ENCODE measurements at places on chromosomes 2 and 18.

DNA sequence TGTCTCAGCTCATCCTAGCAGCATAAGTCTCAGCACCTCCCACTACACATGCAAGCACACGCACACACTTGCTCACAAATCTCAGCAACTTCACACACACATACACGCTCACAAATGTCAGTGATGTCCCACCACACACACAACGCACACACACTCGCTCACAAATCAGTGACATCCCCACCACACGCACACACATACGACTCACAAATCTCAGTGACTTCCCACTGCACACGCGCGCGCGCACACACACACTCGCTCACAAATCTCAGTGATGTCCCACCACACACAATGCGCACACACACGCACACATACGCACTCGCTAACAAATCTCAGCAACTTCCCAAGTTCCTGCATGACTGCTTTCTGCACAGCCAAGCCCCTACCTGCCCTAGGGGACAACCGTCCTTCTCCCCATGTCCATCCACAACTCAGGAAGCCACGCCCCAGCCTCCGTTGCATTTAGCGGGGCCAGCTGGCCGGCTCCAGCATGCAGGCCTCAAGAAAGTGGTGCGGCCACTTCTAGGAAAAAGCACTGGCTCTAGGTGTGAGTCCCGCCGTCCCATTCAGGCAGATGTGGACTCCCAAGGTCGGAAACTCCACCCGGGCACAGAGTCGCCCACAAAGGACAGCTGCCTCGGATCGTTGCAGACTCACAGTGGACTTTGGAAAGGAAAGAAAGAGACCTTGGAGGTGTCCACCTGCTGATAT is 180.1 kb upstream of the SALL3 start:
- no peak for DNase-seq

GRCh38 chr18:72543357-72544055 is 636 bp downstream of the CBLN2 start:
- DNase-seq = no peak

- no peak for DNase-seq
Measured at GRCh38 chr2:75224636-75225094, 25.3 kb upstream of the TACR1 start.

DNA sequence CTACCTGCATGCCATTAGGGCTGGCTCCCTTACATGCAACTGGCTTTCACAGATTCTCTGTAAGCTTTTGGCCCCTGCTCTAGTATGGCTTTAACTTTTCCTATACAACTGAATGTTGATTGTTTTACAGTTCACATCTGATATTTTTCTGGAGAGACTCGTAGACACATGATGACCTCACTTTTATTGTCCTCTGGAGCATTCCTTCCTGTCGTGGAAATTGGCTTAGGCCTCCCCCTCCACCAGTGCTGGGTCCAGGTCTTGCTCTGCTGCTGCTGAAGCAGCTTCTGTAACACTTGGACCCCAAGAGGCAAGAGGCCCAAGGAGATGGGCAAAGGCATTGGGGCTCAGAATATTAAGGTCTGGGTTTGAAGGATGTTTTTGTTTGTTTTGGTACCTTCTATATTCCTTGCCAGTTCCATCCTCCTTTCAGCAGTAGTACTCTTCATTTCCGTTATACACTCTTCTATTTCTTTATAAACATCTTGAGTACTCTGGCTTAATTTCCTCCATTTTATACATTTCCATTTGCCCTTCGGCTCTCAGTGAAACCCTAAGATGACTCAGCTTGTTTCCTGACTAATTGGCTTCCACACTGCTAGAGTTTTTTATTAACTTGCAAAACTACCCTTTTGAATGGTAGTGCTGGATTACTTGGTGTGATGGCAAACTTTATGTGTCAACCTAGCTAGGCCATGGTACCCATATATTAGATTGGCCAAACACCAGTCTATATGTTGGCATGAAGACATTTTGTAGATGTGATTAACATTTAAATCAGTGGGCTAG is 219.8 kb downstream of the CDCA7 start:
- DNase-seq = no peak

DNA sequence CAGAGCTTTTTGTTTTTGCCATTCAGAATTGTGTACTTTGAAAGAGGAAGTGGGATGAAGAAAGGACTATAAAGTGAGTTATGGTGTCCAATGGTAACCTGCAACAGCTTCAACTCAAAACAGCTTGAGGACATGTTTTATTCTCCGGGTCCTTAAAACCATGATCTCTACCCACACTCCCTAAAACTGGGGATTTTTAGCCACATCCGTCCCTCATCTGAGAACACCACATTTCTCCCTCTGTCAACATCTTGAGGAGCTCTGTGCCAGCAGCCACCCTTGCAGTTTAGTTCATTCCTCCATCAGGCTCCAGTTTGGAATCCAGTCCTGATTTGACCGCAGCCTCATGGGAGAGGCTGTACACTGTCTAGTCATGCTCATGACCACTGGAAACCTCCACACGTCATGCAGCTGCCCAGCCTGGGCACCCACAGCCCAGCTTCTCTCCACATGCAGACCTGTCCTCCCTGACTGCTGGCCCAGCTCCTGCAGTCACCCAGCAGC is 62.6 kb downstream of the C18orf63 start:
- no peak for DNase-seq

DNA sequence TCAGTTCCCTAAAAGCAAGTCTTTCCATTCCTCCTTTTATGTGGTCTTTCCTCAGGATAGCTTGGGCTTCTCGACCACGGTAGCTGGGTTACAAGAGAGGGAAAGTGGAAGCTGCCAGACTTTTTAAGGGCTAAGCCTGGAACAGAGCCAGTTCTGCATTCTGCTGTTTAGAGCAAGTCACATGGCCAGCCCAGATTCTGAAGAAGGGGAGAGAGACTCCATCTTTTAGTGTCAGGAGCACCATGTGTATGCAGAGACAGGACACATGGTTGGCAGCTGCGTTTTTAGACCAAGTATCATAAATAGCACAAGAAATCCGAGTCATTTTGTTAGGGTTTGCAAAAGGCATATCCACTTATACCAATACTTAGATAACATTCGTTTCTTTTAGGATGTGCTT is 4.7 kb downstream of the HMSD start:
- DNase-seq = no peak

DNA sequence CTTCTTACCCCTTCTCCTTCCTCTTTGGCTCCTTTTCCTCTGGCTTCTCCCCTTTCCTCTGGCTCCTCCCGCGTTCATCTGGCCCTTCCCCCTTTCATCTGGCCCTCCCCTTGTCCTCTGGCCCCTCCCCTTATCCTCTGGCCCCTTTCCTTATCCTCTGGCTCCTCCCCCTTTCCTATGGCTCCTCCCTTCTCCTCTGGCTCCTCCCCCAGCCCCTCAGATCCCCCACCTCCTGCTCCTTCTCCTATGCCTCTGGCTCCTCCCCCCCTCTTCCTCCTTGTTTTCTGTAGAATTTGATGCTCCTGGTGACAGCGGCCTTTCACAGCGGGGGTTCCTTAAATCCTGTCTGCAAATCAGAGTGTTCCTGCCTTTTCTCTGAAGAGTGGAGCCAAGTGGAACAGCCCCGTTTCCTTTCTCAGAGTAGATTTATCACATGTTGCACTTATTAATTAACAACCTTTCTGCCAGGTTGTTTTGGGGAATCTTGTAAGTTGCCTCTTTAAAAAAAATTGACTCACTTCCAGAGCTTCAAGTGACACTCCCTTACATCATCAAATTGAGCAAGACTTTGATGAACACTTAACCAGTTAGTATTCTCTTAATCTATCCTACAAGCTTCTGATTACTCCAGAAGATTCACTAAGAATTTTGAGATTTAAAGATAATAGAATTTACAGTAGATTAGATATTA is 27.9 kb downstream of the FABP1 start:
- no peak for DNase-seq

DNA sequence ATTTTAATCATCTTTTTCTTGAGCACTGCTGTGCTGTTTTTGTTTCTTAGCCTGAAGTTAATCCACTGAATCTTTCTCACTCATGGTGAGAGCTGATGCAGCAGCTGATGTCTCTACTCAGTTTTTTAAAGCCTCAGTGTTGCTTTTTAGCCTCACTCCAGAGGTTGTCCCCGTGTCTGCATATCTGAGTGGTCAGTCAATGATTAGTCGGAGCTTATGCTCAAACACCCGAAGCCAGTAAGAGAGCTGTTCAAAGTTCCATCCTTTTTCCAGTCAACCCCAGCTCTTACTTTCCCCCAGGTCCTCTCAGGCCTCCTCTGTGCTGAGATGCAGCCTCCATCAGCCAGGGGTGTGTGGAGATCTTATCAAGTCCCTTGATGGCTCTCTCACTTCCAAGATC is 81.1 kb downstream of the MBOAT2 start:
- no peak for DNase-seq

DNA sequence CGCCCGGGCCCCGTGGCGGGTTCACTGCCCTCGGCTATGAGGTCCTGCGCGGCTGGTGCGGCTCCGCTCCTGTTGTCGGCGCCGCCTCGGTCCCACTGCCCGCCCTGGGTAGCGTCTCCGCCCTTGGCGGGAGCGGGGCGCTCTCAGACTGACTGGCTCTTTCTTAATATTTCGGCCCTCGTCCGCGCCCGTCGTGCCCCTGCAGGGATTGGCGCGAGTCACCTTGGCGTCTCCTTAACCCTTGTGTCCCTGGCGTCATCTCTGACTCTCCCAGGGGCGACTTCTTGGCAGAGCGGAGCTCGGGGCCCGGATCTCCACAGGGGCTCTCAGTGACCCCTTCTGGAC is 1.3 kb downstream of the PTMA start:
- DNase-seq = peak; percentile 26

GRCh38 chr2:162115076-162115475 is 37.0 kb downstream of the GCG start:
- DNase-seq = no peak

DNA sequence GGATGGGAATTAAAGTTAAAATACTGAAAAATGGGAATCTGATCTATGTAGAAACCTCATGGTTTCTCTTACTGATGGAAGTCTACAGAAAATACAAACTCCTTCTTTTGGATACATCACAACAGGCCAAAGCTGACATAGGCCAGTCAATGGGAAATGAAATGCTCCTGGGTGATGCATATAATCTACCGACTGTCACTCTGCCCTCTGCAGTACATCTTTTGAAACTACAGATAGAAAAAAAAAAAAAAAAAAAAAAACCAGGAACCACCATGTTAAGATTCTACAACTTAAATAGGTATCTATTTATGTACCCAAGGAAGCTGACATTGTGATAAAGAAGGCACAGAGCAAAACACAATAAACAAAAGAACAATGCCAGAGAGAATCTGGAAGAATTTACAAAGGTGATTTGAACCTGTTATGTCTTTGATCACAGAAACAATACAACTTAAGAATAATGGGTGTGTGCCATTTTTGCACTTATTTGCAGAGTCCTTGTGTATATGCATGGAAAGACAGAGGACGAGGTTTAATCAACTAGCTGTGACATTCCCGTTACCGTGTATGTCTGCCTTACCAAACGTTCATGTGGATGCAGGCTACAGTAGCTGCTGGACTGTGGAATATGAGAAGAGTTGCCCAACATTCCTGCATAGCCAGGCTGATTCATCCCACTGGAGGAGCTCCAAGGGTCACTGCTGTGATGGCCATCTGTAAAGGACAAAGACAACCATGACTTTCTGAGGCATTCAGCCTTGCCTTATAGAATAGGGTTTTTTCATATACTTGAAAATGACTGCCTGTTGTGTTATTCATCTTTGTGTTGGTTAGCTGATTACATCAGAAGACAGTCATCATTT is 312.7 kb downstream of the TCF4 start:
- DNase-seq = no peak

GRCh38 chr2:200829258-200829655 is 17.5 kb downstream of the BZW1 start:
- no peak for DNase-seq

DNA sequence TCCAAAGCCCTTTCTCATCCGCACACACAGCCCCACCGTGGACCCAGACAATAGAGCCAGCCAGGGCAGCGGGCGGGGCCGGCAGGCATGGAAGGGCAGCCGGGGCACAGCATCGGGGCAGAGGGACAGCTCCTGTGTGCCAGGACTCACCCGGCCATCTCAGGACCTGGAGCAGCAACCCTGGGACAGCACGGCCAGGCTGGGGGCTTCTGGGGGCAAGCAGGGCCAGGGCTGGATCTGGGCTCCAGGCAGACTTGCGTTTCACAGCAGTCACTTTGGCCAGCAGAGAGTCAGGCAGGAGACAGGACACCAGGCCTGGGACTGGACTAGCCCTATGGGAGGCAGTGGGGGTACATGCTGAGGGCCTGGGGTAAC is 15.5 kb downstream of the ANO7 start:
- no peak for DNase-seq

GRCh38 chr2:231541645-231542044 is 11.4 kb upstream of the NMUR1 start:
- no peak for DNase-seq

DNA sequence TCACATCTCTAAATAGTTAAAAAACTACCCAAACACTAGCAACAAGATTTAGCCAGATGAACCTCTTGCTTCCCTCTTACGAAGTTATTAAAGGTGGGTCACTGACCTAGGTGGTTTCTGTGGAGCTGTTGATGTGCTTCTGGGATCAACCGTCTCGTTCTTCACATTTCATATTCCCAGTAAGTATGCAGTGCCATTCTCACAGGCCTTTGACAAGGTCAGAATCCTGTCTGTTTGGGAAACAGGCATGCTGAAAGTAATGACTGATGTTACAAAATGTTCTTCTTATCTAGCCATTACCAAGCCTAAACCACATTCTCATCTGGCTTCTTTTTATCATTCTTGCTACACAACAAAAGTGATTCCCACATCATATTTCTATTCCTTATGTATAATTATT is 70.3 kb downstream of the WDR7 start:
- no peak for DNase-seq

- DNase-seq = no peak
Measured at GRCh38 chr2:196249860-196250259, 78.5 kb upstream of the STK17B start.

- no peak for DNase-seq
Measured at GRCh38 chr2:168024459-168024858, 222.9 kb downstream of the STK39 start.

DNA sequence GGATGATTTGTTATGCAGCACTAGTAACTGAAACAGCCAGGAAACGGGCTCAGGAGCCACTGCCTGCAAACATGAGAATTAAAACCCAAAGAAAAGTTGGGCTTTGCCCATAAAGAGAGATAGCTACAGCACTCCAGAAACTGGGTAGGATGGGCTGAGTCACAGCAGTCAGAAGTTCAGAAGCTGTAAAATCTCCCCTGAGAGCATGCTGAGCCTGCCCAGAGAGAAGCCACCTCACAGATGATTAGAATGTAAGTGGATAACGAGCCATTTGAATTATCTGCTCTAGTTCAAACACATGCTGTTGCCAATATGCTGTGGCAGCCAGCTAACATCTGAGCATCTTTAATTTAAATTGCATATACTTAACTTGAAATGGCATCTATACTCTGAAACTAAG is 388.1 kb upstream of the ACVR2A start:
- no peak for DNase-seq

DNA sequence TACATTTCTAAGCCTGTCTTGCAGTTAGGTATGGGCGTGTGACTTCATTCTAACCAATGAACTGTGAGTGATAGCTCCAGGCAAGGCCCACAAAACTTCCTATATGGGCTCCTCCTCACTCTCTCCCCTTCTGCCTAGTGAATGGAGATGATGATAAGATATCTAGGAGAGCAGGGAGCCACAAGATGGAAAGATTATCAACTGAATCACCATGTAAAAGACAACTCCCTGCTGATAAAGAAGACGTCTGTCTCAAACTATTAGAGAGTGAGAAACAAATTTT is 237.1 kb downstream of the GPD2 start:
- DNase-seq = no peak
